Retina (tissue), 1 donor: ENCODE measurements at places on chromosomes 5 and 9.

GRCh38 chr9:63728287-63728686 lies 1556.7 kb downstream of the FOXD4L5 start:
- DNase-seq = no peak

GRCh38 chr5:87258507-87258906 lies 9.2 kb upstream of the RASA1 start:
- no peak for DNase-seq

DNA sequence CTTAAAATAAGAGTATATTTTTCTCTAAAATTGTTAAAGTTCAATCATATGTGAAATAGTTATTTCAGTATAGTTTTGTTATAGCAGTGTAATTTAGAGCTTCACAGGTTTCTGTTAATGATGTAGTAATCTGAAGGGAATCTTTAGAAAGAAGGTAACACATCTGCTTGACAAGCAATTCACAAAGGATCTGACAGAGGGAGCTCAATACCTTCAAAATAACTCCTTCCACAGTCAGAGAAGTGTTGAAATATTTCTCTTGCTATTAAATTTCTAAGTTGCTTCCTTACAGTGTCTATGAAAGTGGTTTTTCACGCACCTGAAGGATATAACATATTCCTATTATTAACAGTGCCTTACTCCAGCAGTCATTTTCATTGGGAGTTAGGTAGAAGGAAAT lies 44.9 kb downstream of the SLC25A51 start:
- no peak for DNase-seq

DNA sequence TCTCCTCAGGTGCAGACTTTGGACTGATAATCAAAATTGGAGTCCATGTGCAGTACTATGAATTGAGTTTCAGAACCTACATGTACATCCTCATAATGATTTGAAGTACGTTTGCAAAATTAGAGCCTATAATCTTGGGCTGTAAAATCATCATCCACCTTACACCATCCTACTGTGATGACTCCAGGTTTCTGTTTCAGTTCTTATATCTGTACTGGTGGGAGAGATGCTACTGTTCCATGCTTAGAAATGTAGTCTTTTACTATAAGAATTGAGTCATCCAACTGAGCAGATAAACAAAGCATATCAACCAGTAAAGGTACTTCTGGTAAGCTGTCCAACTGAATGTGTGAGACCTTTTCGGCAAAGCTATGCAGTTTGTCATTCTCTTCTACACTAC lies 586.3 kb upstream of the FAM174A start:
- no peak for DNase-seq

- DNase-seq = no peak
Measured at GRCh38 chr9:135798263-135798585, 96.2 kb downstream of the KCNT1 start.

DNA sequence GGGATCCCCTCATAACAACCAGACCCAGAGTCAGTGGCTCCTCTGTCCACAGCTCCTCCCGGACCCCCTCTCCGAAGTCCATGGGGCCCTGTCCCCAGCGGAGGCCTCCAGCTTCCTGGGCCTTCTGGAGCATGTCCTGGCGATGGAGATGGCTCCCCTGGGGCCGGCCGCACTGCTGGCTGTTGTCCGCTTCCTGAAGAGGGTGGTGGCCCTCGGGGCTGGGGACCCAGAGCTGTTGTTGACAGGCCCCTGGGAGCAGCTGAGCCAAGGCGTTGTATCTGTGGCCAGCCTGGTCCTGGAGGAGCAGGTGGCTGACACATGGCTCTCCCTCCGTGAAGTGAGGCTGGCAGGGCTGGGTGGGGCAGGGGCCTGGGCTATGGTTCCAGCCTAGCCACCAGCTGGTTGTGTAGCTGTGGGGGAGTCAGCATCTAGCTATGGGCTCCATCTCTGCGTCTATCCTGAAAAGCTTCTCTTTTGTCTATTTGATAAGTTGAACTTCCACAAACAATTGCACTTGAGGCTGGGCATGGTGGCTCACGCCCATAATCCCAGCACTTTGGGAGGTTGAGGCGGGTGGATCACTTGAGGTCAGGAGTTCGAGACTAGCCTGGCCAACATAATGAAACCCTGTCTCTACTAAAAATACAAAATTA lies 4.7 kb downstream of the ADGRD2 start:
- DNase-seq = no peak

DNA sequence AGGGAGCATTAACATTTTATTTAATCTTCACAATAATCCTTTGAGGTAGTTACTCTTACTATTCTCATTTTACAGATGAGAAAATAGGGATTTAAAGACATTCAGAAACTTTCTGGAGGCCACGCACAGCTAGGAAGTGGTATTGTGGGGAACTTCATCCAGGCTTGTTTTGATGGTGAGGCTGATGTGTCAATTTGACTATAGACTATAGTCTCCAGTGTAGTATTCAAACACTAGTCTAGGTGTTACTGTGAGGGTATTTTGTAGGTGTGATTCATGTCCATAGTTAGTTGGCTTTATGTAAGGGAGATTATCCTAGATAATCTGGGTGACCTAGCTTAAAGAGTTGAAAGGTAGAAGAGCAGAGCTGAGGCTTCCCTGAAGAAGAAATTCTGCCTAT lies 54.1 kb upstream of the ELL2 start:
- no peak for DNase-seq

- no peak for DNase-seq
Measured at GRCh38 chr9:129868872-129869486, 33.7 kb downstream of the USP20 start.

DNA sequence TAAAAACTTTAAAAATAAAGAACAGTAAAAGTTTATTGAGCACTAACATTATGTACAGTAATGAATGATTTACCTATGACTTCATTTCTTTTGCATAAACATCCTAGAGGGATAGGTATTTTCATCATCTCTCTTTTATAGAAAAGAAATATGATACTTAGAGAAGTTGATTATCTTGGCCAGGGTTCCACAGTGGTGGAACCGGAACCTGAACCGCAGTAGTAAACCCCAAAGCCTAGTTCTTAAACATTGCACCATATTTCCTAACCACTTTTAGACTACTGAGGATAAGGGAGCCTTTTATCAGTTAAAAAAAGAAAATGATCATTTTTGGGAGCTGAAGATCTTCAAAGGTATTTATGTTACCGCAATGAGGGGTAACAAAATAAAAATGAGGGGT lies 205.7 kb upstream of the SGCD start:
- no peak for DNase-seq

GRCh38 chr5:107381189-107381856 lies 289.4 kb downstream of the EFNA5 start:
- no peak for DNase-seq
